WTC11 (cell line): ENCODE measurements at places on chromosomes 11 and 22. TPM values are rescaled to one million over a fixed set of nuclear protein-coding genes. Genes with fewer than 3 reads are reported as not detected.

DNA sequence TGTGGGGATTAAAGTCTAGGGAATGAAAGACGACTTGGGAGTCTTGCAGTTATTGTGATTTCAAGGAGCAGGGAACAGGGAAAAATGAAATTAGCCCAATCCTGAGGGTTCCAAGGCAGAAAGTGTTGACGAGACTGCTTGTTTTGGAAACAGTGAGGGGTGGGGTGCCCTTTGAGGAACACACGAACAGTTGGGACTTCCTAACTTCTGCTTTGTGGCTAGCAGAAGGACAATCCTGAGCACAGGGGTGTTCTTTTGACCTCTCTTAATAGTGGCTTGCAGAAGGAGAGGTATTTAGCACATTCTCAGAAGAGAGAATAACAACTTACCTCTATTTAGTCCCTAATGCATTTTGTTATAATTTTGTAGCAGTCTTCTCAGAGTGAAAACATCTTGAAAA, 545.9 kb upstream of the ARHGAP42 start:
- H3K4me1 ChIP-seq: no peaks in the 10 kb centered on the region
- H3K4me3 ChIP-seq: no peak overlapping the region
- no peaks in the 10 kb centered on the region for H3K27me3 ChIP-seq
- H3K36me3 ChIP-seq: no peaks in the 10 kb centered on the region

GRCh38 chr11:10696468-10697322, 3.1 kb upstream of the IRAG1 start:
- H3K27me3 ChIP-seq: peaks cover 4% of the 10 kb centered on the region; the same call in 1 of the 2 replicates
- DNase-seq: no peak
- no peak overlapping the region for H3K27ac ChIP-seq
- H3K4me1 ChIP-seq: 0 out of 2 replicates have a peak, but pooled peaks cover 5% of the 10 kb centered on the region

Gene INPP5J
- total RNA-seq: 6.2 to 9.0 TPM (median 7.7 TPM) in 3 replicates

Gene PNPLA3
- total RNA-seq: 17.9 to 19.8 TPM (median 19.6 TPM) in 3 replicates

DNA sequence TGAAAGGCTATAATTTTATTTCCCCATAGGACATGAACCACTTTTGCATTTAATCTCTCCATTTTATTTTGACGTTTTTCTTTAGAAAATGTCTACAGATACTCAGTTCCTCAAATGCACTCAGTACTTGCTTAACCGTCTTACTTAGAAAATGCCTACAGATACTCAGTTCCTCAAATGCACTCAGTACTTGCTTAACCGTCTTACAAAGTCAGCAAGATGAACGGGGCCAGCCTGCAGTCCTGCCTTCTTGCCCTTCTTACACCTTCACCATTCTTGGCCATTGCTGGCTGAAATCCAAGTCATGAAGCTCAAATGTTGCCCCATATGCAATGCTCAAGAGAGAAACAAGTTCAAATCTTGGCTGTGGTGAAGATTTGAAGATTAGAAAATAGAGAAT, 34.1 kb downstream of the CSNK2A3 start:
- DNase-seq: no peak
- no peak overlapping the region for H3K4me3 ChIP-seq
- peak overlapping the region; percentile 57; the same call in 1 of the 2 replicates for H3K27ac ChIP-seq
- H3K4me1 ChIP-seq: no peaks in the 10 kb centered on the region
- no peaks in the 10 kb centered on the region for H3K27me3 ChIP-seq
- no peaks in the 10 kb centered on the region for H3K36me3 ChIP-seq

Gene TREH
- 0.09 TPM in 1 of 3 replicates, not detected in the others for total RNA-seq

GRCh38 chr22:22884010-22884887, 3.4 kb upstream of the IGLL5 start:
- no peaks in the 10 kb centered on the region for H3K36me3 ChIP-seq
- peaks cover 83% of the 10 kb centered on the region for H3K27me3 ChIP-seq
- H3K4me1 ChIP-seq: no peaks in the 10 kb centered on the region
- peak; percentile 83 for DNase-seq
- H3K4me3 ChIP-seq: no peak overlapping the region
- H3K27ac ChIP-seq: no peak overlapping the region

DNA sequence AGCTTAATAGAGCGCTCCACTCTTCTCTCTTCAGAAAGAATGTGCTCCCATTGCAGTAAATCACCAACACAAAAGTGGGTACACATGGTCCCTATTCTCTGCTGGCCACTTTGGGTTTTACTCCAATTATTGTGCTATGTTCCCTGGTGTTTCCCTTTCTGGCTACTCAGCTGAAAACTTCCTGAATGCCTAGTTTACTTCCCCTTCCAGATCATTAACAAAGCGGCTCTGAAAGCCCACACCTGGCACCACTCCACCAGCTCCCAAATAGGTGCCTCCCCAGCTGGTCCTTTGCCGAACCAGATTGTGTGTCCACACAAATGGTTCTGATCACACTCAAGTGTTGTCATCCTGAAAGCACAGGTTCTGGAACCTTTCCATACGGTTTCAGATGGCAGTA, 443.7 kb downstream of the NTM start:
- no peaks in the 10 kb centered on the region for H3K27me3 ChIP-seq
- no peak for DNase-seq
- H3K27ac ChIP-seq: 0 out of 2 replicates have a peak overlapping the region, but pooled peaks have one; percentile 33
- no peaks in the 10 kb centered on the region for H3K36me3 ChIP-seq
